Activated effector memory CD4-positive, alpha-beta T cell treated with anti-CD3 and anti-CD28 coated beads, Interleukin-2, amount 50 U/mL, for 16 hours (primary cell): ENCODE measurements at places on chromosomes 11 and 22.
A peak's percentile ranks its signal among the peaks of the same experiment; 100 is the strongest.

DNA sequence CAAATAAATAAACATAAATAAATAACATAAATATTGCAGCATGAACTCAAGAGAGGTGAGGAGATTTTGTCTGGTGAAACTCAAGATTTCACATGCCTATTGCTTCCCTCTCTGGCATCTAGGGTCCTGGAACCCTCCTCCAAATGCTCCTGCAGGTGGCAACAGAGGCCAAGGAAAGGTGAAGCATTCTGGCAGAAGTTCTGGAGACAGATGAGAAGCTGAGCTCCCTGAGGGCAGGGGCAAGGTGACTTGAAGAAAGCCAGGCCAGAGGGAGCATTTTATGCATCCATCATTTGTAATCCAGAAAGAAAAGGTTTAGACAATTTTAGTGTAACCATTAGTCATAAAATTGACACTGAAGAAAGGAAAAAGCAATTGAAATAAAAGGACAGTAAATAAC, 64.9 kb downstream of the ENDOD1 start:
- DNase-seq = peak; percentile 83

DNA sequence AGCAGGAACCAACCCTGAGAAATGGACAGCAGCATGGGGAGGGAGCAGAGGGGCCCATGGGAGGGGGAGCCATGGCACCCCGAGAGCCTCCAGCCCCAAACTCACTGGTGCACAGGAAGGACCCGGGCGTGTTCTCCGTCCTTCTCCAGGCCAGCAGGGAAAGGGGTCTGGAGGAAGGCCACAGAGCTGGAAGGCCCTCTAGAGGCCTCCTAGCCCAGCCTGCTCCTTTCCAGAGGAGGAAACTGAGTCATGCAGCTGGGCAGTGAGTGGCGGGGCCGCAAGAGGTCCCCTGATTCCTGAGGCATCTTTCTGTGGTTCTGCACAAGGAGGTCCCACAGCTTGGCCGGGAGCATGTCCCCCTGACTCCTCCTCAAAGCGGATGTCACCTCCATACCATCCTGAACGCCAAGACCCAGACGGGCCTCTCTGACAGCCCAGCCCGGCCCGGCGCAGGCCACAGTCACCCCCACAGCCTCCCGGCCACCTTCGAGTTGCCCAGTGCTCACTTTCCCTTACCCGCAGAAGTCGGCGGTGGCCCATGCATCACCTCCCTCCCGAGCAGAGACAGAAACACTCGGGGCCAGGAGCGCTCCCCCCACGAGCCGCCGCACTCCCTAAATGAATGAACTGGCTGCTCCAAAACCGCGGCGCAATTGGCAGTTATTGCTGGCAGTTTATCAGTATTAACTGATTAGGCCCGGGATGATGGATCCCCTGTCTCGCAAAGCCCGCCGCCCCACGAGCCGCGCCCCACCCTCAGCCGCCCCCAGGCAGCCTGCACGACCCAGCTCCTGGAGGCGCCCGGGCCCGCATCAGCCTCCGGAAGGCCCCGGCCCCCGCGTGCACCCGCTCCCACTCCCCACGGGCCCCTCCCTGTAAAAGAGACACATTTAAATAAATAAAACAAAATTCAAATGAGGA, 272.5 kb downstream of the BUD13 start:
- no peak for DNase-seq

DNA sequence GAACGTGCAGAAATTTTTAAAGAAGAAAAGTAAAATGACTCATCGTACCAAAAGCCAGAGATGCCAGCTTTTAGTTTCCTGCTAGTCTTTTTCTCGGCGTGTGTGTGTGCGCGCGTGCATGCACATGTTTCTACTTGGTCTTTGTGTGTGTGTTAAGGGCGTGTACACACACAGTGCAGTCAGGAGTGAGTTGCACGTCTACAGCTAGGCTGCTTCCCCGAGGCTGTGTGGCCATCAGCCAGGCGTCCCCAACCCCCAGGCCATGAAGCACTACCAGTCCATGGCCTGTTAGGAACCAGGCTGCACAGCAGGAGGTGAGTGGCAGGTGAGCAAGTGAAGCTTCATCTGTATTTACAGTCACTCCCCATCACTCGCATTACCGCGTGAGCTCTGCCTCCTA, 36.4 kb downstream of the KCNQ1 start:
- no peak for DNase-seq

GRCh38 chr11:14458377-14458776, 41.2 kb downstream of the COPB1 start:
- DNase-seq = no peak

- DNase-seq = no peak
Observed at GRCh38 chr11:116993599-116993998, 104.6 kb downstream of the SIK3 start.

DNA sequence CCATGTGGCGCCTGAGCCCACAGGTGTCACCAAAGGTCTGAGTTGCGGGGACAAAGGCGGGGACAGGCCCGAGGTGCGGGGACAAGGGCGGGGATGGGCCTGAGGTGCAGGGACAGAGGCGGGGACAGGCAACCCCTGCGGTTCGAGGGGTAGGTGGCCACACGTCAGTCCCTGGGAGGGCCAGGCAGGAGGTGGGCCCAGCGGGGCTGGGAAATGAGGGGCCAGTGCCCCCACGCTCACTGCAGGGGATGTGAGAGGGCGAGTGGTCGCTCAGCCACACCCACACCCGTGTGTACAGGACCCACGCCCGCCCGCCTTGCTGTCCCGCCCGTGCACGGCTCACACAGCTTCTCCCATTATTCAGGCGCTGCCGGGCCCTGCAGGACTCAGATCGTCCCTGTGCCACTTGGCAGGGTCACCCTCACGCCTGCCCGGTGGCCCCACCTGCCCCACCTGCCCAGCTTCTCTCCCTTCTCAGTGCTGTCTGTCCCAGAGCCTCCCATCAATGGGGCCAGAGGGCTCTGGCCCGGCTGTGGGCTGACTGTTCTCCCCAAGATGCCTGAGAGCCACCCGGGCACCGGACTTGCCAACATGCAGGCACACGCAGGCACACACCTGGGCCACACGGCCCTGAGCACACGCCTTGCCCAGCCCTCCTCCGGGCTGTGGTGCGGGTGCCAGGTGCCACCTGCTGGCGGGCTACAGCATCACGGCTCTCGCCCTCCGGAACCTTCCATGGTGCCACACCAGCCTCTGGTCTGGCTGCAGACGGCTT, 14.2 kb upstream of the MUC6 start:
- DNase-seq = peak; percentile 89

- DNase-seq = no peak
Observed at GRCh38 chr11:41456269-41456668, 3.2 kb downstream of the LRRC4C start.

- peak; percentile 42 for DNase-seq
Observed at GRCh38 chr22:19043121-19044085, 78.8 kb downstream of the DGCR2 start.

GRCh38 chr11:114078423-114078822, 18.9 kb downstream of the ZBTB16 start:
- DNase-seq = no peak

DNA sequence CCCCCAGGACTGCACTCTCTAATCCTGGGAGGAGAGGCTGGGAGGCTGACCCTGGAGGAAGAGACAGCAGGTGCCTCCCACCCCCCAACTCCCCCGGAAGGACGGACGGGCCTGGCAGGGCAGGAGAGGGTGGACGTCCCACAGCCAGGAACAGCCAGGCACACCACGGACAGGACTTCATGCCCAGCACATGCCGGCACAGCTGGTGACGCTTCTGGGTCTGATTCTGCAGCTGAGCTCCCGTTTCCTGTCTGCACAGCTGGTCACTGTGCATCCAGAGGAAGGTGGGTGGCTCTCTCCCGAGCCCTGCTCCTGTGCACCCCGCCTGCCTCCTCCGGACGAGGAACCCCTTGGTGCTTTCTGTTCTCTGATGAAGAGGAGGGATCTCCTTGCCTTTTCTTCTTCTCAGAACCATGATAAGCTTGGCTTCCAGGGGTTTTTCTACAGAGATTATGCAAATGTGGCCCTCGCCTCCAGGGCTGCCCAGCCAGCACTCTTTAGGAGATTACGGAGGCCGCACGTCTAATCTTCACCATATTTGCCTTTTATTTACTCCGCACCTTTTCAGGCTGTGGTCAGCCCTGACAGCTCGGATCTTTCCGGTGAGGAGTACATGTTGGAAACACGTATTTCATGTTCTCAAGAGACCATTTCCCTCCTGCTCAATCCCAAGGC, 1295.8 kb downstream of the BRD1 start:
- DNase-seq = no peak

GRCh38 chr11:84384731-84385130, 1098.6 kb upstream of the CCDC90B start:
- peak; percentile 61 for DNase-seq

DNA sequence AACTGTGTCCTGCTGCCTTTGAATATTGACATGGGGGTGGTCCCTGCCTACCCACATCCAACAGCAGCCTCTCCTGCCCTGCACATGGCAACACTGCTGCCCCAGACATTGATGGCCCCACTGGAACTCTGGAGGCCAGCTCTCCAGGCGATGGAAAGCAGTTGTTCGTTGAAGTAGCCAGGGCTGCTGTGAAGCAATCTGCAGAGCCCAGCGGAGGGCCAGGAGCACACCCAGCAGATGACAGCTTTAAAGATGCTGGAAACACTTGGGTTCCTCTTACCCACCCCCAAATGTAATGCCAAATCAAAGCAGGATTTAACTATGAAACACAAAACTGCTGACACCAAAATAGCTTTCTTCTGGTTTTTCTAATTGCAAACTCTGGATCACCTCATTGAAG, 165.6 kb upstream of the NAV2 start:
- DNase-seq = no peak

DNA sequence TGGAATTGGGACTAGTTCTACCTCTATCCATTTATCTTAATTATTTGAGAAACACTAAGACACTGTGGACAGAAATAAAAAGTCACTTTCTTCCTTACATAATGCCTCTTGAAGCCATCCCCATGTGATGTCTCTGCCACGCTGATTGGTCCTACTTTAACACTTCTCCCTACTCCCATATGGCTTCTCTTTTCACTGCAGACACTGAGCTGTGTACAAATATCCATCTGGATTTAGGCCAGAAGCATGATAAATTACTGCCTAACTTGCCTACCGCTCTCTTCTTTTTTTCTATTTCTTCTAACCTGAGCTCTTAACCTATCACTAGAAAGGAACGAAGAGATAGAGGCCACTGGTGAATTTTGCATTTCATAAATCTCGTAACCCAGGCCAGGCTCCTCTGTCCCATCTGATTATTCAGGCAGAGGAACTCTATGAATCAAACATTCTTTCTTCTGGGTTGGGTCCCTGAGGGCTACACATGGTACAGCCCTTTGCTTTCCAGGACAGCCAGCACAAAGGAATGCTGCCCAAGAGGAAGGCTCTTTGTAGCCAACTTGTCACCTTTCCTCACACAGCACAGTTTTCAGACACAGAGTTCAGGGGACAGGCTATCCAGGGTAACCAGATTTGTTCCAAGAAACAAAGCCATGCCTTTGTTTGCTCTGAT, 878.5 kb upstream of the LRRC4C start:
- DNase-seq = no peak

DNA sequence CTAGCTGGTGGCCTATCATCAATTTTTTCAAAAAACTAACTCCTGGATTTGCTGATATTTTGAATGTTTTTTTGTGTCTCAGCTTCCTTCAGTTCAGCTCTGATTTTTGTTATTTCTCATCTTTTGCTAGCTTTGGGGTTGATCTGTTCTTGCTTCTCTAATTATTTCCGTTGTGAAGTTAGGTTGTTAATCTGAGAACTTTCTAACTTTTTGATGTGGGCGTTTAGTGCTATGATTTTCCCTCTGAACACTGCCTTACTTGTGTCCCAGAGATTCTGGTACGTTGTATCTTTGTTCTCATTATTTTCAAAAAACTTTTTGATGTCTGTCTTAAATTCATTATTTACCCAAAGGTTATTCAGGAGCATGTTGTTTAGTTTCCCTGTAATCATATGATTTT, 19.1 kb downstream of the NARS2 start:
- no peak for DNase-seq

- DNase-seq = no peak
Observed at GRCh38 chr11:130874396-130874795, 41.9 kb downstream of the SNX19 start.

GRCh38 chr11:22554221-22554620, 71.4 kb downstream of the FANCF start:
- no peak for DNase-seq

GRCh38 chr22:32158712-32159533, at the start of gene C22orf42:
Gene C22orf42, minus strand, starts transcription at chr22:32159303. Its CDS starts 88 bp downstream, at chr22:32159215.
- no peak for DNase-seq

DNA sequence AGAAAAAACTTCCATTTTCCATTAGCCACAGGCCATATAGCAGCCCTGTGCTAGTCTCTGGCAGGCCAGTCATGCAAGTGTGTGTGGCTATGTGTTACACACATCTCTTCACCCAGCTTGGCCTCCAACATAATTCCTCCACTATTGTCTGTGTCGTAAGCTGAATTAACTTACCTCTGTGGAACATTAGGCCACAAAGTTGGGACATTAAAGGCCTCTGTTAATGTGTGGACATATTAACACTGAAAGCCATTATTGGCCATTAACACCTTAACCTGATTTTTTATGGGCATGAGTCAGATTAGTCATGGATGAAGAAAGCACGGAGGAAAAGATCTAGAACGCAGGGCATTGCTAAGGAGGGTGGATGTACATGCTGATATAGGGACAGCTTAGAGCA, 100.1 kb downstream of the DBX1 start:
- DNase-seq = no peak

DNA sequence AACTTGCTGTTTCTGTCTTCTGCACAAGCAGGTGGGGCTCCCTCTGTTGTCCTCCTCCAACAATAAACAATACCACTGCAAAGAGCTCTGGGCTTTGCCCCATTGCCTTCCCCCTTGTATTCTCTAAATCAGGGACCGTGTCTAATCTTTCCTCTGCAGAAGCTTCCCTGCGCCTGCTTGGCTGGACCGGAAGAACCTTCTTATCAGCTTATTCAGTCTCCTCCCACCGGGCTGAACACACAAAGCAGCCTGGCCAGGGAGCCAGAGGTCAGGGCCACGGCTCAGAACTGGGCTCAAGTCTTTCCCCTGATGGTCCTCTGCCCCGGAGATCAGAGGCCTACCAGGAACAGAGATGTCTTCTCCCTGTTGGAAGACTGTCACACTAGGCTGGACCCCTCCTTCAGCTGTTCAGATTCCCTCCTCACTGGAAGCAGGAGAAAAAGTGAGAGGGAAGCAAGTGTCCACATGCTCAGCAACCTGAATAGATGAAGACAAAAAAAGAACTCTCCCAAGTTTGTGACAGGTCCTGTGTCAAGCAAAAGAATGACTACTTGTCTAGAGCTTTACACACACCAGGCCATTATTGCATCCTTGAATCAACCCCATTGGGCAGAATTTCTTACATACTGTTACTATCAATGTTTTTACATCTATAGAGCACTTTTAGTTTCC, 63.7 kb downstream of the RAB30 start:
- DNase-seq = no peak

GRCh38 chr11:118888398-118888797, 4.7 kb downstream of the CXCR5 start:
- DNase-seq = no peak
